Right kidney (tissue), 9 donors: ENCODE measurements at places on chromosomes 5 and 9.

DNA sequence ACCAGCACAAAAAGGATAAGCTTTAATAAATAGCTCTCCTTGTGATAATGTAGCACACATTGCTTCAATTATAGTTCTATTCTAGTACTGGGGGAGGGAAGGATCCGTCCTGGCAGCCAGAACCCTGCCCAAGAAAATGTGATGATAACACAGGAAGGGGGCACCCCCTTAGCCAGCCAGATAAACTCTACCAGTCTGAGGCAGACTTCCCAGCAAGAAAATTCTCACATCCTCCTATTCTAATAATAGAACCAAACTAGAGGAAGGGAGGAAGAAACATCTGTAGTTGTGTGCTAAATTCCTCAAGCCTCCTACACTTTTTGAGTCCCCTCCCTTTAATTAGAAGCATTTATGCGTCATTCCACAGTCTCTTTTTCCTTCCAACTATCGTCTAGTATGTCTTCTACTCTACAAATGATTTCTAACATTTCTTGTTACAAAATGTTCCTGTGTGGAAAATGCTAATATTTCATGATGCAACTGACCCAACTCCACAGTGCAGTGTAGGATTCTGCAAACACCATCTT is 261.0 kb downstream of the SEMA5A start:
- no peak for DNase-seq

DNA sequence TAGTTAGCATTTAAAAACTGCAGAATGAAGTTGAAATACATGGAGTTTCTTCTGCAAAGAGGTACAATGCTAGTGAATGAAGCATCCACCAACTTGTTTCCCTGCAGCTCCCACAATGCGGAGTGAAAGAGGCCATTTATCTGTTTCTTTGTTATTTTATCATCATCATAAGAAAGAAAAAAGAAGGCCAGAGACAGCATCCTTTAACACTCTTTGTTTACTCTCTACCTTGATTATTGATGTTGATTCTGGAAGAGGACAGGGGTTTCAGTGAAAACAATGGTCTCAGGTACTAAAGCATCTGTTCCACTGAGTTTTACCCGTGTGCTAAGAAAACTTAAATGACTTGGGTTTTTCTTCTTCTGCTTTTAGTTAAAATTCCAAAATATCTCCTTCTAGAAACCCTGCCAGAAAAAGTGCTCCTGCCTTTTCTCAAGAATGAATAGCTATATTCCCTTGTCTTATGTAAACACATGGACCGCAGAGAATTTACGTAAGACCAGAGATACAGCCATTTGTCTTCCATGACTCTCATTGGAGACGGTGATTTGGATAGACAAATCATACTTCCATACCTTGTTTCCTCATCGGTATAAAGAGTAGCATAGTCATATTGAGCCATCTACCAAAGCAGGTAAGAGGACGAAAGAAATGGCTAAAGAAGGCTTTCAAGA is 81.1 kb downstream of the EFNA5 start:
- no peak for DNase-seq

DNA sequence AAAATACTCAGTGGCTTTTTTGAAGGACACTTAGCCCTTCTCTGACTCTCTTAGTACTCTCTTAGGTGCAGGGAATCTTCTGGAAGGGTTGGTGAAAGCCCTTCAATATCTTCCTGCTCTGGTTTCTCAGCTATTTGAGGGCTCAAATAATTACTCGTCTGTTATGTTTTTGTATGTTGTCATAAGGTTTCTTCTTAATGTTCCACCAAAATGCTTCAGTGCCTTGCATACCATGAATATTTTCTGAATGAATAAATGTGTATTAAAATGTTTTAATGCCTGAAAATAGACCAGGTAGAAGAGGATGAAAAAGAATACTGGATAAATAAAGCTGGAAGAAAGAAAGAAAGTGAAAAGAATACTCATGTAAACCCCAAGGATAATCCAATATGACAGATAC is 124.3 kb downstream of the STK32A start:
- no peak for DNase-seq

GRCh38 chr9:98146101-98146991 is 27.3 kb upstream of the TRIM14 start:
- DNase-seq, result peak; percentile 15

GRCh38 chr5:134101686-134102439 is 12.6 kb upstream of the TCF7 start:
- DNase-seq, result no peak
